ENCODE measurements at places on chromosomes 3 and 15. TPM values are rescaled to one million over a fixed set of nuclear protein-coding genes. Genes with fewer than 3 reads are reported as not detected.

DNA sequence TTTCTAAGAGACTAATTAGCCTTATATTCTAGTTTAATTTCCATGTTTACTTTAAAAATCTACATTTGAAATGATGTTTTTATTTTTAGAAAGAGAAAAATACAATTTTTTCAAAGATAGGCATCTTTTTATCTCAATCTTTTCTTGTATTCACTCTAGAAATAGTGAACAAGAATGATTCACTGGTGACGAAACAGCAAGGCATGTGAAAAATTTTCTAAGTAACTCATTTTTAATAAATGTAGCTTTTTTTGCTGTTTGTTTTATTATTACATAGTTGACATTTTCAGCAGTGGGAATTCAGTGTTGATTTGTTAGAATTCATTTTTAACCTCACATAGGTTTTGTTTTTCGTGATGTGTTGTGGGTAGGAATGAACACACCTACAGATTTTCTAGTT, 1226.4 kb downstream of the NSUN3 start:
- H3K36me3 ChIP-seq = no peaks in the 10 kb centered on the region
- H3K27me3 ChIP-seq = no peaks in the 10 kb centered on the region
- DNase-seq = no peak
- H3K4me3 ChIP-seq = no peak overlapping the region
- no peaks in the 10 kb centered on the region for H3K4me1 ChIP-seq

DNA sequence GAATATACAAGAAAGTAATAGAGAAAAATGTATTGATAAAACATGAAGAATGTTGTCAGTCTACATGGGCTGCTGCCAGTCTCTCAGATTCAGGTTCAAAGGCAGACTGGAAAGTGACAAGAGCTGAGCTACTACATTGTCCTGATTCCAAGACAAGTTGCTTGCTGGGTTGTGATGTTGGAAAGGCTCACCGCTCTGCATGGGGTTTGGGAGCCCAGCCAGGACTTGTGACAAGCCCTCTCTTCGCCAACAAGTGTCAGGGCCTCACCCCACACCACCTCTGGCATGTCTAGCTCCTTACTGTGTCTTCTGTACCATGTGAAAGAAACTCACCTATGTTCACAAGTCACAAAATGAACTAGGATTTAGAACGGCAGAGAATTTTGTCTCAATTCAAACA, 43.0 kb upstream of the SH3GL3 start:
- no peak overlapping the region for H3K4me3 ChIP-seq
- no peaks in the 10 kb centered on the region for H3K36me3 ChIP-seq
- H3K27ac ChIP-seq = no peak overlapping the region
- DNase-seq = no peak
- H3K27me3 ChIP-seq = peaks cover 3% of the 10 kb centered on the region

Gene COL6A5
- total RNA-seq = not detected

DNA sequence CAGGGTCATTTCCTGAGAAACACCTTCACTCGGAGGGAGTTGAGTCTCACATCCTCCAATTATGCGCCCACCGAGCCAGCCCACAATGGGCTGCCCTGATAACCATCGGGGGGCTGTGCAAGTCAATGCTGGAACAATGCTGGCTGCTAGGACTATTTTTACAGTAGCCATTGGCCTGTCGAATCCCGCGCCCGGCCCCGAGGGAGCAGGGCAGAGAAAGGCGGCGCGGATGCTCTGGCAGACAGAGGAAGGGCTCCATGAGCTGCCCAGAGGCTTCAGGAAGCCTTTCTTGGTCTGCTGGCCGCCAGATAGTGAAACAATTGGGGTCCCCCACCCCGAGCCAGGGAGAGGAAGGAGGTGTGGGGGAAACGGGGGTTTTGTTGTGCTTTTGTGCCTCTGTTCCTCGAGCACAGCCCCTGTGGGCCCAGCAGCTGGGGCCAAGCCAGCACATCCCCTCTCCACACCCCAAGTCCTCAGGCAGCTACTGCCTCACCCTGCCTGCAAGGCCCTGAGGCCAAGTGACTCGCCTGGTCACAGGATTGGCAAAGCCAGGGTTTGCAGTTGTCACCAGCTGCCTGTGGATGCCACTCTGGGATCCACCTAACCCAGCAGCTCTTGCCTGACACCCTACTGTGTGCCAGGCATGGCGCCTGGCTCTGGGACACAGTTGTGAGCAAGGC, 39.0 kb downstream of the SLC6A6 start:
- DNase-seq = no peak
- H3K36me3 ChIP-seq = peaks cover 3% of the 10 kb centered on the region
- no peak overlapping the region for H3K27ac ChIP-seq
- H3K27me3 ChIP-seq = no peaks in the 10 kb centered on the region
- no peak overlapping the region for H3K4me3 ChIP-seq
- no peaks in the 10 kb centered on the region for H3K4me1 ChIP-seq

Gene CPNE9
- total RNA-seq = 0.21 TPM

Gene MCTP2
- 31.3 TPM for total RNA-seq

GRCh38 chr15:31433091-31433490, 106.5 kb downstream of the KLF13 start:
- H3K27me3 ChIP-seq = no peaks in the 10 kb centered on the region
- peaks cover 28% of the 10 kb centered on the region for H3K4me1 ChIP-seq
- H3K4me3 ChIP-seq = no peak overlapping the region
- H3K36me3 ChIP-seq = no peaks in the 10 kb centered on the region
- DNase-seq = no peak

DNA sequence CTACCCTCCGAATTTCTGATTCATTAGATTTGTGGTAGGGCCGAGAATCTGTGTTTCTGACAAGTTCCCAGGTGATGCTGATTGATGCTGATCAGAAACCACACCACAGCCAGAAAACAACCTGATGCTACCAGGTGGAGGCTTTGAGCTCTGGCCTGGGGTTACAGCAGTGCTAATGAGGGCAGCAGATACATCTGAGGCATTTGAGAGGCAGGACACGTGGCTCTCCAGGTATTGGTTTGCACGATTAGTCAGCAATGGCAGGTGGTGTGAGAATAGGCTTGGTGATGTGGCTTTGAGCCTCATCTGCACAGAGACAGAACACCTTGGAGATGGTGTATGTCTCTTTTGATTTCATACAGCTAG, 78.8 kb upstream of the THBS1 start:
- no peak overlapping the region for H3K4me3 ChIP-seq
- no peaks in the 10 kb centered on the region for H3K36me3 ChIP-seq
- no peak for DNase-seq

- no peaks in the 10 kb centered on the region for H3K36me3 ChIP-seq
- H3K27ac ChIP-seq = no peak overlapping the region
These were observed 461.3 kb downstream of the AGBL1 start for GRCh38 chr15:86540840-86541467.

Gene ERICH6
- 0.39 TPM for total RNA-seq

All from T-cell (primary cell).